NCI-H146 (cell line): ENCODE measurements at places on chromosomes 11 and 22.

GRCh38 chr11:79471071-79471844, 30.4 kb upstream of the TENM4 start:
- DNase-seq = no peak

- DNase-seq = no peak
Measured at GRCh38 chr11:110377434-110377833, 52.3 kb upstream of the FDX1 start.

GRCh38 chr11:105781807-105782206, 171.9 kb downstream of the GRIA4 start:
- DNase-seq = no peak

DNA sequence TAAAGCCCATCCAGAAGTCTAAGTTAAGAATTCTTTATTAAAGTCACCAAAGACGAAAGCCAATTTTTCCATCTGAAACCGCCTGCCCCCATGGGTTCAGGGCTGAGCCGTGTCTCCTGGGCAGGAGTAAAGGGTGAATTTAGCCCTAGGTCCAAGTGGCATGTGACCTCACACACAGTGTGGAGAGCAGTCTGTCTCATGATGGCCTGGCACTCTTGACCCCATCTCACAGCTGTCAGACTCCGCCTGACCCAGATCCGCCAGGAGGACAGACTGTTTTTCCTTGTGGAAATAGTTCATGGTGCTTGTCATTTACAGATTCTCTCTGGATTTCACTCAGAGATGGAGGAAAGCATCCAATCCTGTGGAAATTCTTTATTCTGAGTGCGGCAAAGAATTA, 109.7 kb downstream of the GALNT18 start:
- no peak for DNase-seq

DNA sequence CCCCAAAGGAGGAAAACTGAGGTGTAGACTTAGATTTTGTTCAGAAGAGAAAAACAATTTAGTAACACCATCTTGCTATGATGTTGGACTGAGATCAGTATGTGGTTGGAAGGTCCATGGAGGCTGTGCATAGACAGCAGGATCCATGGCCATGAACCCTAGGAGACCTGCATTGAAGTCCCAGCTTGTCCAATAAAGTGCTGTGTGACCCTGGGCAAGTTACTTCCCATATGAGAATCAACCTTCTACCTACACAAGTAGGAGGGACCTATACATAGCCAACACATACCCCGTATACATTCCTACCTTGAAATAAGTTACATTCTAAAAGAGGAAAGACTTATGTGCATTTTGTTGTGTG, 27.3 kb upstream of the ZNRF3 start:
- no peak for DNase-seq

DNA sequence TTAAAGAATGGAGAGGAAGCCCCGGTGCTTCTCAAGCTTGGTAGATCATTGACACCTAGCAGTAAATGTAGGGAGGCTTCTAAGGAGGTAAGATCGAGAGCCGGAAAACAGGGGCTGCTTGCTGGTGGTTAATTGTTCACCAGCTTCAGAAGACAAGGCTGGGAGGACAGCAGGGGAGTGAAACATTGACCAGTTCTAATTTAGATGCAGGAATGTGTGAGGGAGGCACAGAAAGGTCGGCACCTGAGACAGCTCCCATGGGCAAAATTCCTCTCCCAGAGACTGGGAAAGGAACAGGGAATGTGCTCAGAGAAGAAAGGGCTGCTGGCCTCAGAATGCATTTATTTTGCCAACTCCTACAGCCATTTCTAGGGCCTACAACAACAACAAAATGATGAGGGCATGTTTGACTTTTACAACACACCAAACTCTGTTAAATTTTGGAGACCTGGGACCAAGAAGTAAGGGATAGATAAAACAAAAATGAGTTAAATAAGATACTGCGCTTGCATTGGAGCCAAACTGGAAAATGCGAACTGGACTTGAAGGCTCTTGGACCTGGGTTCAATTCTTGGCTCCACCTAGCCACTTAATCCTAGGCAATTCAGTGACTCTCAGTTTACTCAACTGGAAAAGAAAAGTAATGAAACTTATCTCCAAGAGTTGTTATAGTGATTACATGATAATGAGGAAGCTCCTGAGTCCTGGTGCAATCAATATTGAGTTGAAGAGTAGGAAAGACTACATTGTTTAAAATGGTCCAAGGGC, 31.0 kb downstream of the FZD4 start:
- DNase-seq = no peak

- DNase-seq = no peak
Measured at GRCh38 chr11:2976294-2977063, 15.7 kb downstream of the NAP1L4 start.

- peak; percentile 57 for DNase-seq
Measured at GRCh38 chr11:125591649-125592304, 875 bp upstream of the STT3A start.

DNA sequence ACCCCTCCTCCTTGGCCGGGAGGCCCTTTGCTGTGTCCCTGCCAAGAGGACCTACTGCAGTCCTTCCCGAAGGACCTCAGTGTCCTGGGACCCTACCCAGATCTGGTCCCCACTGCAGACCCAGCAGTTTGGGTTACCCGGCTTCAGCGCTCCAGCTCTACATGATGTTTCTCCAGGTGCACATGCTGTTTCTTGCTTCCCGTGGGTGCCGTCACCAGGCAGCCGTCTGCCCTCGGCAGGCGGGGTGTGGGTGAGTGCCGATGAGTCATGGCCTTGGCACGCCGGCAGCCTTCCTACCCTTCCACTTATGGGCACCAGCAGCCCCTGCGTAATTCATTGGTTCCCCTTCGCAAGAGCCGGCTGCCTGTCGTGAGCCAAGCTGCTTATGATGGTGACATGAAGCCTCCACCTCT, 101.8 kb downstream of the BCR start:
- no peak for DNase-seq

DNA sequence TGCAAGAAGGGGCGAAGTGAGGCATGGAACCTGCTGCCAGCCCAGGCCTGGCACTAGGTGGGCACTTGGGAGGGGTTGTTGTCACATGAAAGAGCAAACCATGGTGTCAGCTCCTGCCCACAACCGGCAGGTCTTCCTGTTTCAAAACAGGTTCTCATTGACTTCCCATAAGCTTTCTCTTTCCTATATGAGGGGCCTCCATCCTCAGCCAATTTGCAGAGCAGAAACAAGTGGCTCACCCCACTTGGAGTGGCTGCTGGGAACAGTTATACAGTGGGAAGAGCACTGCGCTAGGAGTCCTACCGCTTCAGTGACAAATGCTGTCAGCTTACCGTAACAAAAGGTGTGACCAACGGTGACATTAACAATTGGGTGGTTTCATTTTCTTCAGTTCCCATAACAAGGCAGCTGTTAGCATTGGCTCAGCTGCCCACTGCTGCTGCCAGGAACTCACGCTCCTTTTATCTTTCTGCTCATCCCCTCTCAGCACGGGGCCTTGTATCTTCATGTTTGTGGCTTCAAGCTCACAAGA, 10.2 kb upstream of the SSTR3 start:
- no peak for DNase-seq

GRCh38 chr11:118605116-118605867, 2.1 kb upstream of the PHLDB1 start:
- no peak for DNase-seq

DNA sequence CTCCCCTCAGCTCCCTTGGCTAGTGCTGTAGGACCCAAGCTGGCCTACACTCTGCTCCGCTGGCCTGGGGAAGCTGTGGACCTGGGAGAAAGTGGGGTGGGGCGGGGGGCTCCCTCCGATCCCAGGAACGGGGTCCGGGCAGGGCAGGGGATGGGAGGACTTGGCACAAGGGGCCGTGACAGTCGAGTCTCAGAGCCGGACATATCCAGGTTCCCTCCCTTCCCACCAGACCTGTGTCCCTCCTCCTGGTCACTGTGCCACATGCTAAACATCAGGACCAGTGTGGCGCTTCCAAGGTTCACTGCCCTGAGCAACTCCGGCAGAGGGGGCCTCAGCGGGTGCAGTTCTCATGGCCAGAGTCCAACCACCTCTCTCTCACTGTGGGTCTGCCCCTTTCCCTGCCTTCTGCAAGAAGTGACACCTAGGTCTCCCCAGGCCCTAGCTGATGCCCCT, 2.0 kb downstream of the DUSP8 start:
- no peak for DNase-seq

- DNase-seq = no peak
Measured at GRCh38 chr11:24591283-24591682, 94.4 kb downstream of the LUZP2 start.

DNA sequence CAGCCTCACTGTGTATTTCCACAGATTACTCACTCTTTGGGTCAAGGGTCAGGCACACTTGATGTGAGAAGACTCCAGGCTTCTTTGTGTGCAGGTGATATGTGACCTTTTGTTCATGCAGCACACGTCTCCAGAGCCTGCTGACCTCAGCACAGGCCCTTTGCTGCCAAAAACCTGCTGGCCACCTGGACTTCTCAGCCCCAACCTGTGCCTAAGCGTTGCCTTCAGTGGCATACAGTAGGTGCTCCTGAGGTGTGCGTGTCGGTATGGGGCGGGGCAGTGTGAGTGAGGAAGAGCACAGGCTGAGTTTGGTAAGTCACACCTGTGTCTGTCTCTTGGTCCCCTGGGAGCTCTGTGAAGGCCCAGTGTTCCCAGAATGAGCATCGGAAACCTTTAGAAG, 58.1 kb downstream of the WNT11 start:
- DNase-seq = no peak

GRCh38 chr11:15727520-15727914, 612.8 kb downstream of the INSC start:
- no peak for DNase-seq

- peak; percentile 33 for DNase-seq
Measured at GRCh38 chr11:17405232-17406005, 17.0 kb upstream of the KCNJ11 start.
